Activated CD4-positive, alpha-beta T cell treated with anti-CD3 and anti-CD28 coated beads, Interleukin-2, Interleukin-4, amounts not matched to agents 100 ng/mL and 50 ng/mL, durations not matched to agents 16 hours and 8 hours (primary cell): ENCODE measurements at places on chromosomes 16 and 17.
A peak's percentile ranks its signal among the peaks of the same experiment; 100 is the strongest.

DNA sequence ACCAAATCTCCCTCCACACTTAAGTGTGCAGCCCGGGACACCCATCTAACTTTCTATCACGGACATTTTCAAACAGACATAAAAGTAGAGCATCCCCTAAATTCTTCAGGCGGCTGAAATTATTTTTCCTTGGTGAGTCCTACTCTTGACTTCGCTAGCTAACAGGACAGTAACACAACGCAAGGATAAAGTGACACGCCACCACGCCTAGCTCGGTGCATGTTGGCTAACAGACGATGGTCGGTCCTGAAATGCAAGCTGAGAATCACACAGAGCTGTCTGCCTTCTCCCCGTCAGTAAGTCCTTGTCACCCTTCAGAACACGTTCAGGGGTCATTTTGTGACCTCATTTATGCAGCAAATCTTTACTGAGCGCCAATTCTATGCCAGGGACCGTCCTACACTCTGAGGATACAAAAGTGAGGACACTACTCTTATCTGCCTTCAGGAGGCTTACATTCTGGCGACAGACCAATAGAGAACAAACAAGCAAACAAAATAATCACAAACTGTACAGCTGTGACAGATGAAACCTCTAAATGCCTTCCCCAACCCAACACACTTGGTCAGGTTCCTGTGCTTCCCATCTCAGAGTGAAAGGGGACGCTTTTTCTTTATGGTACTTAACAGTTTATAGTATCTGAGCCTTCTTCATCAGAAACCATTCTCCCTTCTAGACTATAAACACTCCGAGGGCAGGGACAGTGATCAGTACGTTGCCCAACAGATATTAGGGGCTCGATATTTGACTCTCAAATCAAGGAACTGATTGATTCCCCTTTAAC, 1.3 kb downstream of the NTAN1 start:
- DNase-seq: no peak

- DNase-seq: peak; percentile 11
Observed at GRCh38 chr16:20740007-20740883, 1.4 kb downstream of the THUMPD1 start.

GRCh38 chr17:75295201-75296158, 6.2 kb upstream of the SLC25A19 start:
- peak; percentile 82 for DNase-seq

GRCh38 chr16:11666103-11667055, 1.9 kb upstream of the SNN start:
- no peak for DNase-seq

DNA sequence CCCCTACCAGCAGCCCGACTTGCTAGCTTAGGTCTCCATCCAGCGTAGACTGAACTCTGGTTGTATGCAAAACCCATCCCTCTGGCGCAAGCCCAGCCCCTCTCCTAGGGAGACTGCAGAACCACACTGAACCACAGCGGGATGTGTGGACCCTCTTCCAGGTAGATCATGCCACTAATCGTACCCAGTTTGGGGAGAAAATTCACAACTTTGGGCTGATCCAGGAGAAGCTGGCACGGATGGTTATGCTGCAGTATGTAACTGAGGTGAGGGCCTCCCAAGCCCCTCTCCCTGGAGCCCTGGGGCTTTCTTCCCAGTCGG, 3.2 kb downstream of the ACADVL start:
- no peak for DNase-seq

GRCh38 chr16:55605754-55606336, 39.4 kb downstream of the CAPNS2 start:
- DNase-seq: no peak

DNA sequence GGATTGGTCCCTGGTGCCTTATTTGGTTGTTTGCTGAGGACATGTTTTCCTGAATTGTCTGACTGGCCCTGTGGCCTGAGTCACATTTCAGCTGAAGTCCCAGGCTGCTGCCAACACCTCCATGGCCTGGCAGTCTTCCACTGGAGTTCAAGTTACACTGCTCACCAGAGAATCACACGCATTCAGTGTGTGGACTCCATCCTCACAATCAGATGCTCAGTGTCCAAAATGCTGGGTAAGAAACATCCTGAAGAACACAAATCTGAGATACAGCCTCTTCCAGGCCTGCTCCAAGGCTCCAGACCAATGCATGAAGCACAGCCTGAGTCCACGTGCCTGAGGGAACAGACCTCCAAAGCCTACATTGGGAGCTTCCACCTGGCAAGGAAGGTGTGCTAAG, 19.2 kb downstream of the CD300LB start:
- no peak for DNase-seq

GRCh38 chr17:49616601-49617131, 41.0 kb downstream of the NXPH3 start:
- DNase-seq: no peak

GRCh38 chr17:7557775-7558543, 591 bp upstream of the TNFSF13 start:
- no peak for DNase-seq

DNA sequence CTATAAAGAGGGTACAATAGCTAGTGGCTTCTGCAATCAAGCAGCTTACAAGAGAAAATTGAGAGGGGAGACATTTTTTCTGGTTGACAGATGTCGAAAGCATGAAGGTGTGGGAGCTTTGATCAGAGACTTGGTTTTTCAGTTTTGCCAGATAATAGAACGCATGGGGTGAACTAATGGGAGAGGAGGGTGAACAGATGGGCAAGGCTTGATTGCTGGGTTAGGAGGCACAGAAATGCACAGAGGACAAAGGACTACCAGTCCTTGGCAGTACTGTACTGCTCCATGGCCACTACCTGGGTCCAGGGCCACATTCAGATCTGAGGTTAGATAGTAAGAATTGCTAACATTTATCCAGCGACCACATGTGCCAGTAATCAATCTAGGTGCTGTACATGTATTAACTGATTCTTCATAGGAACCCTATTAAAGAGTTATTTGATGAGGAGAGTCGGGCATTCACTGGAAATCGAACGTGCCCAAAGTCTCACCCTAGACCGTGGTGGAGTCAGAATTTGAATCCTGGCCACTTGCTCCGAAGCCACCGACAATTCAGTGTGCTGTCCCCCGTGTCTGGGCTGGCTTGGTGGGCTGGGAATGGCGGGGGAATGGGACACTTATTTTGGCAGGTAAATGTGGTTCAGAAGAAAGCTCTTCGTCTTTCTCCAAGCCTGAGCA, 873 bp upstream of the KSR1 start:
- no peak for DNase-seq

DNA sequence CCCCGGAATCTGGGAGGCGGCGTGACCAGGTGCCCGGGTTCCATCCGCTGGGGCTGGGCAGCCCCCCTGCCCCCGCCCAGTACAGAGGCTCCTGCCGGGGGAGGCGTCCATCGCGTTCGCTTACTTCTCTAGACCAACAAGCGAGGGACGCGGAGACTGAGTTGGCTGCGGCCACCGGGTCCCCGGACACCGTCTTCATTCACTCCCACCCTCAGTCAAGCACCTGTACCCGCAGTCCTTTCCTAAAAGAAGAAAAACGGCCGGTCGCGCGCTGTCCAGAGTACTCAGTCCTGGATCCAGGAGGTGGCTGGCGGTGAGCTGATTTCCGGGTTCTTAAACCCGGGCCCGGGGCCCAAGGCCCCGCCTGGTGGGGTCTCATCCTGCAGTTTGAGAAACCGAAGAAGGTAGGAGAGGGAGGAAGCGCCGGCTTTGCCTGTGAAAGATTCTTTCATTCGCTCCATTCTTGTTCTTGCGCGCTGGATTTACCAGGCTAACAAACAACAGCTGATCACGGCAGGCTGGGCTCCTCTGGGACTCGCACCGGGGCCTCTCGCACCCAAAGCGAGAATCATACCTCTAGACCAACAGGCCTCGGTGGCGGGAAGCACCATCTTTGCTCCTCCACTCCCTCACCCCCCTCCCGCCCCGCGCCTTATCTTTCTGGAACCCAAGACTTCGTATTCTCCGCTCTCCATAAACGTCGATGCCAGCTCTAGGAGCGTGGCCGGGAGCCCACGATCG, 17.4 kb upstream of the OR1F1 start:
- DNase-seq: peak; percentile 44

GRCh38 chr17:42202696-42203095, 8.4 kb upstream of the GHDC start:
- DNase-seq: no peak

DNA sequence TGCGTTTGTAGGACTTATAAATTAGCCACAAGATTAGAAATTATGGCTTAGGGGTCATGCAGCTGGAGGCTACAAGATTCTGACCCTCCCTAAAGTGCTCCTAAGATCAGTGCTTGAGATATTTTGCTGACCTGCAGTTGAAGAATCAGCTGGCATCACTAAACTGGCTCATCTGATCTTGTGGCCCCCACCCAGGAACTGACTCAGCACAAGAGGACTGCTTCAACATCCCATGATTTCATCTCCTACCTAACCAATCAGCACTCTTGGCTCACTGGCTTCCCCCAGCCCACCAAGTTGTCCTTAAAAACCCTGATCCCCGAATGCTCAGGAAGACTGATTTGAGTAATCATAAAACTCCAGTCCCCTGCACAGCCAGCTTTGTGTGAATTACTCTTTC, 86.4 kb upstream of the ERCC4 start:
- no peak for DNase-seq

DNA sequence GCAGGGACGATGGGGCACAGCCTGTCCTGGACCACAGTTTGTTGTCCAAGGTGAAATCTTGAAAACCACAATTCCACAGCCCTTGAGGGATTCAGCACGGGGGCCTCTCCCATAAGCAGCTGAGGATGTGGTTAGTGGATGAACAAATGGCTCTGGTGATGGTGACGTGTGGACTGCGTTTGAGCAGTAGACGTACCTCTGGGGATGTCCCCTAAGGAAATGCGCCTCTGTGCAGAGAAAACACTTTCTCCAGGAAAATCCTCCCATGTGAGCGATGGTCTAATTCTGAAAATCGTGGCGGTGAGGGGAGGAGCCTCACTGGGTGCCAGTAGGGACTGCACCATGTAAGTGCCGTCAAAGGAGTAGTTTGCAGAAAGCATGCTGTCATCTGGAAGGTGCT, 2.7 kb upstream of the SEPTIN12 start:
- peak; percentile 7 for DNase-seq

- no peak for DNase-seq
Observed at GRCh38 chr16:2689968-2690801, 7.9 kb downstream of the KCTD5 start.

DNA sequence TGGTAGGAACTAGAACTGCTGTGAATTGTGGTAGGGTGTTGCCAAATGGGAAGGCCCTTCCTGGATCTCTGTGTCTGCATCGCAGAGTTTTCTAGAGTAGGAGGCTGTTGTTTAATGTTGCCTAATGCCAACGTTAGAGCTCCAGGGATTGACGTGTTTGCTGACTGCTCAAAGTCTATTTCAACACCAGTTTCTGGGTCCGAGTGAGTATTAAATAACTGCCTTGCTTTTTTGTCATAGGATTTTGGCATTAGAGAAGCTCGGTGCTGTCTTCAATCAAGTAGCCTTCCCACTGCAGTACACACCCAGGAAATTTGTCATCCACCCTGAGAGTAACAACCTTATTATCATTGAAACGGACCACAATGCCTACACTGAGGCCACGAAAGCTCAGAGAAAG, 40.0 kb downstream of the SF3B3 start:
- DNase-seq: no peak

- no peak for DNase-seq
Observed at GRCh38 chr17:48970865-48971687, 2.7 kb upstream of the GIP start.

DNA sequence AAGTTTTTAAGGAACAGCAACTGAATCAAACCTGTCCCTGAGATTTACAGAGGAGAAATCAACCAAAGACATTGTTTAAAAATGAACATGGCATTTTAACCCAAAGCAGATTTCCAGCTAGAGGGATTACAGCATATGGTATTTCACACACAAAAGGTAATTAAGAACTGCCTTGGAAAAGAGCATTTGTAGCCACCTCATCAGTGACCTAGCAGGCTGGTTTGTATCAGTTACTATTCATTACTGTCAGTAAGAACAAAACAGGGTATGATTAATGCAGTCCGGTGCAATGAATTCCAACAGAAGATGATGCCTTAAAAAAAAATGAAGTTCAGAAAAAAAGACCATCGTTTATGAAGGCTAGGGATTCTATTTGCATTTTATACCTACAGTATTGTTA, 219.9 kb downstream of the CHD9NB start:
- no peak for DNase-seq

- no peak for DNase-seq
Observed at GRCh38 chr16:21950782-21951521, 2.2 kb upstream of the UQCRC2 start.

DNA sequence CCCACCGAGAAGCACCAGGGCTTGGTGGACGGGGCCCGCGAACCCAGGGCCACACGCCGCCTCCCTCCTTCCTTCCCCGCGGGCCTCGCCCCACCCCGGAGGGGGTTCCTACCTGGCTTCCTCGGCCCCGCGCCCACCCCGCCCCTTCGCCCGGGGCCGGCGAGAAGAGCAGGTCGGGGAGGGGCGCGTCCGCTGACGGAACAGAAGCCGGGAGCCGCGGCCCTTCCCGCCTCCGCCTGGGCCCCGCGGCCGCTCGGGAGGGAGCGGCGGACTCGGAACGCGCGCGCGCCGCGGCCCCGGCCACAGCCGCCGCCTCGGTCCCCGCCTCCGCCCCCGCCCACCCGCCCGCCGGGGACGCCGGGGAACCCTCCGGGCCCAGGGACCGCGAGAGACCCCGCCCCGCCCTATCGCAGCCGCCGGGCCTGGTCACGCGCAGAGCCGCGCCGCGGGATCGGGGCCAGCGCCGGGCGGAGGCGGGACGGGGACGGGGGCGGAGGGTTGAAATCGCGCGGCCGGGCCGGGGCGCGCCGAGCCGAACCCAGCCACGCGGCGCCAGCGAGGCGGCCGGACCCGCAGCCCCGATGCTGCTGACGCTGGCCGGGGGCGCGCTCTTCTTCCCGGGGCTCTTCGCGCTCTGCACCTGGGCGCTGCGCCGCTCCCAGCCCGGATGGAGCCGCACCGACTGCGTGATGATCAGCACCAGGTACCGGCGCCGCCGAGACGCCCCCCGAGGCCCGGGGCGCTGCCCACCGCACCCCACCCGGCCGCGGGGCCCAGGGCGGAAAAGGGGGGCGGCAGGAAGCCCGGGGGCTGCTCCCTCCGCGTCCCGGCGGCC, at the start of gene TLCD3A:
Gene TLCD3A (plus strand): TSS at position 530 of the 835 bp plus-strand sequence. CDS start 52 bp downstream, at position 582.
- DNase-seq: no peak

DNA sequence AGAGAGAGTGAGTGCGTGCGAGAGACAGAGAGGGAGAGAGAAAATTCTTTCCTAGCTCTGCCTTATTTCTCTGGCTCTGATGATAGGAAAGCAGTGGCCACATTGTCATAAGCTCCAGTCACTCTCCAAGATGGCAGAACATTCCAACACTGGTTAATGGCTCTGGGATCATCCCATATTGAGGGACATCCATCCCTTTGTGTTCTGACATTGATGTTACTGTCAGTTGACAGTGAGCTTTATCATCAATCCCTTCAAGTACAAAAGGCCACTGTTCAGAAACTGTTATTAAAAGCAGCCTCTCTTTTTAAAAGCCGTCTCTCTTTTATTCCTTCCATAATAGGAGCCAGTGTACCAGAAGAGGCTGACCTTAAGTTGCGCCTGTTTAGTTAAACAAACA, 1084.9 kb upstream of the RBFOX1 start:
- no peak for DNase-seq

- DNase-seq: no peak
Observed at GRCh38 chr16:5577463-5577862, 479.9 kb upstream of the EEF2KMT start.

DNA sequence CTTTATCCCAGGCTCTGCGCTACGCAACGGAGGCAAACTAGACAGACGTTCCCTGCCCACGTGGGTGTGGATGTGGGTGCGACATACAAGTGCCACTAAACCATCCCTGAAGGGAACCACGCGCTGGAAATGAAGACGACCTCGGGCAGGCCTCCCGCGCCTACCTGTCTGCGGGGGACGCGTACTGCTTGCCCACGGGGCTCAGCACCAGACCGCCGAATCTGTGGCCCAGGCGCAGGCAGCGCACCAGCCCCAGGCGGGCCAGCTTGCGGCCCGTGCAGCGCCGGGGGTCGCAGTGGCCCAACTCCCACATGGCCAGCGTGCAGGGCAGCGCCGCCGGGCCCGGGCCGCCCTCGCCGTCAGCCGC, 480 bp downstream of the TSR3 start:
- no peak for DNase-seq
